Left lung (tissue), 14 donors: ENCODE measurements at places on chromosomes 7 and 10. TPM values are rescaled to one million over a fixed set of nuclear protein-coding genes. Genes with fewer than 3 reads are reported as not detected.

Gene POLR2J
- 28.1 TPM for polyA plus RNA-seq

GRCh38 chr7:8908889-8909288 lies 475.5 kb downstream of the NXPH1 start:
- DNase-seq = no peak

DNA sequence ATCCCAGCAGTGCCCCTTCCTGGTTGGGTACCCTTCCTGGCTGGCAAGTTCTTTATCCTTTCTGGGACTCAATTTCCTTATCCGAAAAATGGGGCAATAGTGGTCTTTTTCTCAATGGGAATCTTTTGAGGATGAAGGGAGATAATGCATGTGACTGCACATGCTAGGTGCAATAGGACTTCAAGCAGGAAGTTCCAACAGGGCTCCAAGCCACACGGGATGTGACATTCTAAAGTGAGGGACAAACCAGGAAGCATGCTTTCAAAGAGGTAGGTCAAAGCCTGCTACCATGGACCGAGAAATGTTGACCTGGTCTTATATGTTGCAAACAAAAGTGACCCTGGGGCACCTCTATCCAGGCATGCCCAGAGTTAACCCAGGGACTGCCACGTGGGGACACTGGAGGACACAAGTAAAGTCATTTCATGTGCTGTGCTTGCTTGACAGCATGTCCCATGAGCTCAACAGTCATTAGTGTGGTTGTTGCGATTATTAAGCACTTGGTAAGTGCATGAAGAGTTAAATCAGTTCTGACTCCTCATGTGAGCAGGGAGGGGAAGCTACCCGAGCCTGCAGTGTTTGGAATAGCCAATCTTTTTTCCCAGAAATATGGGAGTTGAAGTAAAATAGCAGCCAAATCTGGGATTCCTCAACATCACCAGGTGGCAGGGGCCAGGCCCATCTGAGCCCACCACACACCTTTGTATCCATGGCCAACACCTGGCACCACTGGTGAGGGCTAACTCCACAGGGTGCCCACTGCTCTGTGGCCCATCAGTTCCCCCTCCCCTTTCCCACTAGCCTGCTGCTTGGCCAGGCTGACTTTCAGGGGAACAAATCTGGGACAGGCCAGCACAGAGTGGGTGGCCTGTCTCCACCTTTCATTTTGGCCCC lies 5.7 kb downstream of the ARHGAP22 start:
- DNase-seq = no peak

Gene AKR1B1
- 71.1 TPM for polyA plus RNA-seq

Gene PRLHR
- 0.06 TPM for polyA plus RNA-seq

- no peak for DNase-seq
These were observed 45.6 kb downstream of the ZNF487 start for GRCh38 chr10:43482319-43483078.

Gene PFKFB3
- 15.3 TPM for polyA plus RNA-seq

DNA sequence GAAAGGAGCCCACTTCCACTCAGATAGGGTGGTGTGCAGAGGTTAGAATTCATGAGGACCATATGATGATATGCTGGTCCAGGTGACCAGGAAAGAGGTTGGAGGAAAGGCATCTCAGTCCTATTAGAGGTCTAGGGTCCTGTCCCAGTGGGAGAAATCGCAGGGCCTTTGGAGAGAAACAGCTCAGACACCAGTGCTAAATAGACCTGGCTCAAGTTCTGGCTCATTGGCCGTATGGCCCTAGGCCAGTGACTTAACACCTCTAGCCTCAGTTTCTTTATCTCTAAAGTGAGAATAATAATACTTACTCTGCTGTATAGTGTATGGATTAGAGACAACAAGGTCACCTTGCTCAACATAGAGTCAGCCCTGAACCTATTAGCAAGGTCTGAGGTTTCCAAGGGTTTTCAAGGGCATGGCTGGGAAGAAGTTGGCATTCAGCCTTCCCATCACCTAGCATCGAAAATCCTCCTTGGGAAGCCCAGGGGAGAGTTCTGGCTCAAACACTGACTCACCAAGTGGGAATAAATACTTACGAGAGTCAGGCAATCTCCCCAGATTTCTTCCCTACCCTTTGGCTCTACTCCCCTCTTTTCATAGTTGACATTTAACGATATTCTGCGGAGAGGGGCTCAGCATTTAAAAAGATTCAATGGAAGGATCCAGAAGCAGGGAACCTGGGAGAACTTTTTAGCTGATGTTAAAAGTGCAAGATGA lies 473.1 kb upstream of the PODXL start:
- no peak for DNase-seq

DNA sequence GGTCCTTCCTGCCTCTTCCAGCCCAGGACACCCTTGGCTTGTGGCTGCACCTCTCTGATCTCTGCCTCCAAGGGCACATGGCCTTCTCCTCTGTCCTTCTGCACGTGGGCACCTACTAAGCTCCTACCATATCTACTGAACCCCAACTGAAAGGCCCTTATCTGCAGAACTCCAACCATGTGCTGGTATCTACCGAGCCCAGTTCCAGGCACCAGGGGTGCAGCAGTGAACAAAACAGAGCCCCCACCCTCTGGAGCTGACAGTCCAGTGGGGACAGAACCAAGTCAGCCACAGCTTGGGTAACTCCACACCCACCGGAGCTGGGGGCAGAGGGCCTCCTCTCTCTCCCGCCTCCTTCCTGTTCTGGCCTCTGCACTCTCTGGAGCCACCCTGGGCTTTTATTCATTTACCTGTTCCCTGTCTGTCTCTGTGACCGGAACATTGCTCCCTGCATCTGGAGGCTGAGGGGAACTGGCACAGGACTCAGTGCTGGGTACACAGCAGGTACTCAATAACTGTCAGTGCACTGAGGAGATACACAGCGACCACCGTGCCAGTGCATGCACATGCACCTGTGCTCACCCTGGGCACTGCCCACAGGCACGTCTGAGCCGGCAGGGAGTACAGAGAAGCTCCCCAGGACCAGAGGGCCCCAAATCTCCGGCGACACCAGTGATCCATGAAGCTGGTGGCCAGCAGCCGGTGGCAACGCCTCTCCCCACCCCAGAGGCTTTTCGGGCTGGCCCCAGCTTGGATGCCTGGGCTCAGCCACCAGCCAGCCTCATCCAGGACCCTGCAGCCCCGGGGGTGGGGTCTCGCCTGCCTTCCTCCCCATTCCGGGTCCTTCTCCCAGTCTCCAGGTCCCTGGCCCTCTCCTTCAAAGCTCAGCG lies 2.0 kb downstream of the MICALL2 start:
- no peak for DNase-seq

Gene GPR15LG
- polyA plus RNA-seq = not detected

Gene UNCX
- not detected for polyA plus RNA-seq

- DNase-seq = no peak
These were observed 91.6 kb downstream of the RNF32 start for GRCh38 chr7:156732091-156732625.

GRCh38 chr7:897771-898376 lies 21.5 kb downstream of the GET4 start:
- peak; percentile 62 for DNase-seq

DNA sequence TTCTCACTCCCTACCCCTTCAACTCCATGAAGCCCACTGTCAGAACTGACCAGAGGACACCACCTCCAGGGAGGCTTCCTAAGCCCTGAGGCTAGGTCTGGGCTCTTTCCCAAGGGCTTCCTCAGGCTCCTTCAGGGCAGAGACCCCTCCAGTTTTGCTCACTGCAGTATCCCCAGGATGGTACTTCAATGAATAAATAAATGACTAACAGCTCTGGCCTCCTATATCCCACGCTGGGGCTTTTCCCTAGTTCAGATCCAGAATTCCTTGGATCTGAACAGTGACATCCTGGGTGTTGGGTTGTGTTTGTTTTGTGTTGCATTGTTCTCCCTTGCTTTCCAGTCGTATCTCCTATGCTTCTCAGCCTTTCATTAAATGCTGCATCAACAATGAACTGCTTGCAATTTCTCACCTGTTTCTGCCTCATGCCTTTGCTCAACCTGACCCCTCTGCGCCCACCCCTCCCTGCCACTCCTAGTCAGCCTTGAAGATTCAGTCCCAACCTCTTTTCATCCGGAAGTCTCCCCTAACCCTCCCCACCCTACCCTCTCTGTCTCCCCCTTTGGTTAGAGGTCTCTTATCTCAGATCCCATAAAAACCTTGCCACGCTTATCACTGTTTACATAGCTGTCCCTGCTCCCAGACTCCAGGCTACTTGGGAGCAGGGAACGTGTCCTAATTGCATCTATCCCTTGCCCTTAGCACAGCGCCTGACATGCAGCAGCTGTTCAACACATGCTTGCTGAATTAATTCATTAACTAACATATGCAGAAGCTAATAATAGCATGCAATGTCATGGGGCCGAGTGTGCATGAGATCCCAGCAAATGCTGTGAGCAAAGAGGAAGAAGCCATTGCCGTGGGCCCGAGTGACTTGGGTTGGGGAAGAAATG lies 41.7 kb downstream of the PPP1R3C start:
- DNase-seq = peak; percentile 93

DNA sequence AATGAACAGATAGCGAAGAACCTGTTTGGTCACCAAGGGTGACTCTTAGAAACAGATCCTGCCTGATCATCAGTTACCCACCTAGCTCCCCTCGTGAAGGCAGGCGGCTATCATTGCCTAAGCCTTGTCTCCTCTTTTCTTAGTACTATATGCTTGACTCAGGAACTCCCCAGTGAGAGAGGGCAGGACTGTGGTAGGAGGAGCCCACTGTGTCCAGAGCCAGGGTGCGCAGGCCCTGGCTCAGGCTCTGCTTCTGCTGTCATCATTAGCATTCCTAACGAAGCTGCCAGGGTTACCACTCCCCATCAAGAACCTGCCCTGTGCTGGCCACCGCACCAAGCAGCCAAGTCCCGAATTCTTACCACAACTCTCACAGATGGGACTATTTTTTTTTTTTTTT lies 160.8 kb downstream of the CHN2 start:
- no peak for DNase-seq

DNA sequence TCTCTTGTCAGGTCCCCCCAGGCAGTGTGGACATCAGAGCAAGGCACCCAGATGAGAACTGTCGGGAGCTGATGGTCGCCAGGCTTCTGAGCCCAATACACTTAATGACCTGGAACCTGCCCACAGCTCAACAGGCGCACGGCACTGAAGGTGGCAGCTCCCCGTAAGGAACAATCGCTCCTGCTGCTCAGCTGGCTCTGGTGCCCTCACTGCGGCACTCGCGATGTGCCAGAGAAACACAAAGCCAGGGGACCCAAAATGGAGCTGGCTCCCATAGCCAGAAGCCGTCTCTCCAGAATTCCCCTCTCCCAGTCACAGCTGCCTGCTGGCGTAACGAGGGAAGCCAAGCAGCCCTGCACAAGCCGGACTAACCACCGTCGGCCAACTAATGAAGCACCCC lies 6.3 kb downstream of the CALN1 start:
- no peak for DNase-seq

DNA sequence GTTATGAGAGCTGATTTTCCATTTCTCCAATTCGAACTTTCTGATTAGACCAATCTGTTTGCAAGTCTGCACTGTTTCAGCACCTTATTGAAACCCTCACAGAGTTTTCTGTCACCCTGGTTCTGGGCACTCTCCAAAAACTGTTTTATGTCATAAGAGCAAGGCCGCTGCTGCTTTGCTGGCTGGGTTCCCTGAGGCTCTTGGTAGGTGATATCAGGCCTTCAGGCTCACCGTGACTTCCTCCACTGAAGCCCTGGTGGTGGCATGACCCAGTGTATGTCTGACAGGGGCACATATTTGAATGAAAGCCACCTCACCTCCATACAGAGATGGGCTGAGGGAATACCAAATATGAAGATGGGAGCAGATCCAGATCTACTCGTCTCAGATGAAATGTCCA lies 8.3 kb downstream of the RABGEF1 start:
- peak; percentile 62 for DNase-seq

DNA sequence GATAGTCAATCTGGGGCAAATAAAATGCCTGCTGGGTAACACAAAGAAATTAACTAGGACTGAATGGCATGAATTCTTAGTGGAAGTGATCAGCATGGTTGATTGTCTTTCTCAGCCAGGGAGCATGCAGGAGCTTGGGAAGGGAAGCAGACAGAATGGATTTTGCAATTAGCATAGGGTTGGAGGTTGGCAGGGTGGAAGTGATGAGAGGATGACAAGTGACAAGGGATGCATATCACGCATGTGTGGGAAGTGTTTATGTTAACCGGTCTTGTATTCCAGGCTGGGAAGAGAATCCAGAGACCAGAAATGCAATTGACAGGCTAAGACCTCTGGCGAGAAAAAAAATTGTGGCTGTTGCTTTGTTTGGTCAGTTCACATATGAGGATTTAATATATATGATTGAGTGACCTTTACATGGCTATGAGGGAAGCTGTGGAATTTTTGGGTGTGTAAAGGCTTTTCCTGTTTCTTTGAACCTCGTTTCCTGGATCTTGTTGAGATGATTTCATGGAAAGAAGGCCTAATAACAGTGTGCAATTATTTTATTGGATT lies 8.3 kb downstream of the MDFIC start:
- DNase-seq = no peak

Gene PVRIG
- polyA plus RNA-seq = 4.0 TPM

DNA sequence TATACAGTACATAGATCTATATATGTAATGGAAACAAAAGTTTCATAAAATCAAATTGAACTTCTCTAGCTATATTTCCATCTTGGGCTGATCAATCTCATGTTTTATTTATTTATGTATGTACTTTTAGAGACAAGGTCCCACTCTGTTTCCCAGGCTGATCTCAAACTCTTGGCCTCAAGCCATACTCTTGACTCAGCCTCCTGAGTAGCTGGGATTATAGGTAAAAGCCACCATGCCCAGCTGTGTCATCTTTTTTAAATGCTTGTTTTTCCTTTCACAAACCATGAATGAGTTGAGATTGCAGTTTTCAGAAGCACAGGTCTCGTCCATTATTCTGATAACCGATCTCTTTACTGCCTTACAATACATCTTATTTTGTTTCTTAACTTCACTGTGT lies 400.9 kb downstream of the KCNMA1 start:
- no peak for DNase-seq

Gene BCCIP
- 77.3 TPM for polyA plus RNA-seq

DNA sequence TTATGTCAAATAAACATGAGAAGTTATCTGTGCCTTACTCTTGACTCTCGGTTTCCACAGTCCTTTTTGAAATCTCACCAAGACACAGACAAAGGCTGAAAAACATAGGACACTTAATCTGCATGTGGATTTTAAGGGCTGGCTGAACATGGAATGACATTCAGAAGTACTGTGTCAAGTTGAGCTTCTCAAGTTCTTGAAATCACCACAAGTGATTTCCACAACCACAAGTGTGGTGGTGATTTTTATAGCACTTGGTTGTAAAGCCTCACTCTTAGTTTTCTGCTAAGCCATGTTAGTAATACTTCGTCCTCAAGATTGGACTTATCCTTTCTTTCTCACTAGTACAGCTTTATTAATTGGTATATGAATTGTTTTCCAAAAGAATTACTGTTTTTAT lies 29.6 kb downstream of the FOXP2 start:
- DNase-seq = no peak

DNA sequence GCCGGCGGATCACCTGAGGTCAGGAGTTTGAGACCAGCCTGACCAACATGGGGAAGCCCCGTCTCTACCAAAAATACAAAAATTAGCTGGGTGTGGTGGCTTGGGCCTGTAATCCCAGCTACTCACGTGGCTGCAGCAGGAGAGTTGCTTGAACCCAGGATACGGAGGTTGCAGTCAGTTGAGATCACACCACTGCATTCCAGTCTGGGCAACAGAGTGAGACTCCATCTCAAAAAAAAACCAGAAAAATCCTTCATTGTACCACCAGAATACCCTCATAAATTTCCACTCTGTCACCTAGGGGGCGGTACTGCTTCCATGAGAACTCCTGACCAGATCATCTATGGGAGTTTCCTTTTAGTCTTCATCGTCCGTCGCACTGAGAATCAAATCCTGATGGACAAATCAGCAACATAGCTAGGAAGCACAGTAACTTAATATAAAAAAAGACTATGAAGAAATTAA lies 225.8 kb upstream of the KLF14 start:
- no peak for DNase-seq

Gene CYP2C18
- 0.32 TPM for polyA plus RNA-seq
